Fibroblast of villous mesenchyme (primary cell): ENCODE measurements at places on chromosomes 2 and 18.

GRCh38 chr2:133835821-133836619 is 267.8 kb upstream of the NCKAP5 start:
- DNase-seq = no peak

DNA sequence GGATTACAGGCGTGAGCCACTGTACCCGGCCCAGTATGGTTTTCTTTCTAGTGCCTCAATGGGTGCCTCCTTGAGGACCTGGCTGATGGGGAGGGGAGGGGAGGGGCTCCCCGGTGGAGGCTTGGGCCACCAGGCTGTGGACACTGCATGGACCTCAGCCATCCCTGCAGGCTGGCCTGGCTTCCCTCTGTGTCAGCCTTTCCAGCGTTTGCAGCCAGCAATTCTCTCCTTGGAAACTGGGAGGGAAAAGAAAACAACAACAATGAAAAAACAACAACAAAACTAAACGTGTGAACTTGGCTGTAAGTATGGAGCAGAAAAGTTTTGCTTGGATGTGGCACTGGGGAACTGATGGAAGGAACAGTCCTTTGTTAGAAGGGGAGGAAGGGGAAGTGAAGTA is 159.3 kb downstream of the GLI2 start:
- no peak for DNase-seq

DNA sequence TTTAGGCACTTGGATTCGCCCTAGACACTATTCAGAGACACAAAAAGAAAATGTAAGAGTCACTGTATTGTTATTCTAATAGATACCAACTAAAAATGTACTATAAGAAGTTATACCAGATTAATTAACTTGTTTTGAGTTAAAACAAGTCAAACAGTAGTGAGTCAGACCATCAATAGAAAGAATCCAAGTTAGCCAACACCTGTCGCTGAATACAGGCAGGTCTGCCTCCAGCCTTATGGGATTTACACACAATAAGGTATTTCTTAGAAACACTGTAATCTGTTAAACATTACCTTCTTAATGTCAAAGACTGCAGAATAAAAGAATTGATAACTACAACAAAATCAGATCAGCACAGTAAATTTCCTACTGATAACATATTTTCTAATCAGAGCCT is 181.4 kb downstream of the DYM start:
- DNase-seq = no peak

DNA sequence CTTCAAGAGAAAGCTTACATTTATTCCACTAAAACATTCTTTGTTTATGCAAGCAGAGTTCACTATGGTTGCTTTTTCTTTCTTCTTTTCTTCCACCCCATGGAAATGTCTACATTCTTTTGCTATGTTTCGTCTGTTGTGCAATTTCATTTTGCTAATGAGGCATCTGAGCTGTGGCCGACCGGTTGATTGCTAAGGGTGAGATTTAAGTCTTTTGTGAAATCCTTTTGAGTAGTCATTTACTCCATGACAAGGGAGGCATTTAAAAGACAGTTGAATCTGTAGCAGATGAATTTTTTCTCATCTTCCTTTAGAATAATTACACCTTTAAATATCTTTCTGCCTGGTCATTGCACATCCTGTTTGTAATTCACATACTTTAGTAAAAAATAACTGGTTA is 324.1 kb upstream of the THUMPD2 start:
- peak; percentile 87 for DNase-seq

GRCh38 chr2:97951155-97951680 is 44.5 kb downstream of the TMEM131 start:
- DNase-seq = no peak

DNA sequence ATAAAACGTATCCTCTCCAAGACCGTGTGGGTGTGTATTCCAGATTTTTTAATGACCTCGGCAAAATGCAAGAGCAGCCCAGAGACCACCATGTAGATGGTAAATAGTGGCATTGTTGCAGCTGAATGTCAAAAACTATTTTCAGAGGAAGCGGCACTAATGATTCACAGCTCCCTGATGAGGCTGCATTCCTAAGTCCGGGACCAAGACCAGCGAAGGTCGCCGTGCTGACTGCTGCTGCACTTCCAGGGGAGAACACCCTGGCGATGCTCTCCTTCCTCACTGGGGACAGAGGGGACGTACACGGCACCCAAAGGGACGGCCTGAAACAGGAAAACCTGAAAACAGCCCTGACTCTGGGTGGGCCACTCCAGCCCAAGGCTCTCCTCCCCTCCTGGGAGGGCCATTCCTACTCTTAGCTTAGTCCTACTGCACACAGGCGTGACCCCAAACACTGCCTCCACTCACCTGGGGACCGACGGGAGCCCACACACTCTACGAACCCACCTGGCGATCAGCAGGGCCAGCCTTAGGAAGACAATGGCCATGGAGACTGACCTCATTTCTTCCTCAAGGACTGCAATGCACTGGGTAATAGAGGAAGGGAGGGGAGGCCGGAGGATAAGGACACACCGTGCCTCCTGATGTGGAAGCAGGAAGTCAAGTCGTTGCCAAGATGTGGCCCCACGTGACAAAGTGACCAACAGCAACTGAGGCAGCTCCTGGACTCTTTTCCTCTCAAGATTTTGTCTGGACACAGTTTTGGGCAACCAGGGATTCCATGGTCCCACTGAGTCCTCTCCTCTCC is 82.8 kb downstream of the ZNF516 start:
- DNase-seq = peak; percentile 48

- DNase-seq = peak; percentile 68
Measured at GRCh38 chr18:57803103-57803969, at the start of gene ATP8B1. ATP8B1 (minus strand) TSS chr18:57803315; CDS start chr18:57731807, 71,508 bp downstream.

DNA sequence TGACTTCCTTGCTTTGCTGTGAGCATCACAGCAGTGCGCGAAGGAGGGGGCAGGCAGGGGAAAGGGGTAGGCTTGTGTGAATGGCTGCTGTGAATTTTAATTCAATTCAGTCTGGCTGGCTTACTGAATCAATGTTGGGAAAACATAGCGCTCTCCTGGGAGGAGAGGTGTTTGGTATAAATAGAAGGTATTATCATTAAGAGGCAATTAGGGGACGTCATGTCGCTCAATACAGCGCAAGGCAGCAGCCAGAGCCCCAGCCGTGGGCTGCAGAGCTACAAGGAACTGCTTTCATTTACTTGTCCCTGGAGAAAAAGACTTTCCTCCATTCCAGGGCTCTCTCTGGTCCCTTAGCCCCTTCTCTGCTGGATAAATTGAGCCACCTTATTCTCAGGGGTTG is 181.4 kb upstream of the MSH6 start:
- DNase-seq = no peak

DNA sequence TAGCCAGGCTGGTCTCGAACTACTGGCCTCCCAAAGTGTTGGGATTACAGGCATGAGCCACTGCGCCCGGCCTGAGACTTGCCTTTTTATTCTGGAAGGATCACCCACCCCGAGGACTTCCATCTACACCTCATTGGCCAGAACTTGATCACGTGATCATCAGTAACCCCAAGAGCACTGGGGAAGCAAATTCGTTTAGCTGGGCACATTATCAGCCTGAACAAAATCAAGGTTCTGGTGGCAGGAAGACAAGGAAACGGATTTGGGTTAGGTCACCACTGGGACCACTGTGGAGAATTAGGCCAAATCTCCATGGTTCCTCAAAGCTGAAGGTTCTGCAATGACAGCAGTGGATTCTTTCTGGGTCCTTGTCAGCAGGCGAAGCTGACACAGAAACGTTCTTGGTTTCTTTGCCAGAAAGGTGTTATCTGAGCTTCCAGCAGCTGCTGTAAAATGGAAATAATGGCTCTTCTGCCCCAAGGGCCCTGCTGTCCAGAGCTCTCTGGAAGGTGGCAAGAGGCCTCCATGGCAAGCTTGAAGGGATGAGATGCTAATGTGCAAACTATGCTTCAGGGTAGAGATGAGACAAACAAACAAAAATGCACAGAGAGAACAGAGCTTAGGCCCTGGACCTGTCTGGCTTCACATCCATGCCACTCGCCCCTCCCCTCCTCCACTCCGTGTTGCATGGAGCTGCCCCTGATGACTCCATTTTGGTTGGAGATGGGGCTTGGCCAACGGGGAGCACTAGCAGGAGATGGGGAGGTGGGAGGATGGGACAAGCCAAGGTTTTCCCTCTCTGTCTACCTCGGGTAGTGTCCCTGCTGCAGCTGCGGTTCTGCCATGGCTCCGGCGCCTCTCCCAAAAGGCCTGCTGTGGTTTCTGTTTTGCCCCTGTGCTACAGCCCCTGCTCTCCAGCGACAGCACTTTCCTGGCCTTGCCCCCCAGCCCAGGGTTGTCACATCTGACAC is 28.4 kb downstream of the TMEM177 start:
- DNase-seq = no peak

DNA sequence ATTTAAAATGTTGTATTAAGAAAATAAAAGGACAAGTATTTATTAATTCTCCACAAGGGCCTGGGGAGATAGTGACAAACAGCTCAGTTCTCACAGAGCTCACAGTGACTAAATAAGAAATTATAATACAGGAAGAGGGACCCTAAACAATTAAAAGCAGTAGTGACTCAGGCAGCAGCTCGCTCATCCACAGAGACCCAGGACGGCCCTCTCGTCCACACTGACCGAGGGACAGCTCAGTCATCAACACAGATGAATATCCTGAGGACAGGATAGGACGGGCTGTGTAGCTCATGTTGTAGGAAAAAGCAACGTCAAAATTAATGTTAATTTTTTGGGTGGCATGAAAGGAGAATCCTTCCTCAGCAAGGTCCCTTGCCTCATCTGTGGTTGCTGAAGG is 44.1 kb downstream of the PARD6G start:
- DNase-seq = no peak

DNA sequence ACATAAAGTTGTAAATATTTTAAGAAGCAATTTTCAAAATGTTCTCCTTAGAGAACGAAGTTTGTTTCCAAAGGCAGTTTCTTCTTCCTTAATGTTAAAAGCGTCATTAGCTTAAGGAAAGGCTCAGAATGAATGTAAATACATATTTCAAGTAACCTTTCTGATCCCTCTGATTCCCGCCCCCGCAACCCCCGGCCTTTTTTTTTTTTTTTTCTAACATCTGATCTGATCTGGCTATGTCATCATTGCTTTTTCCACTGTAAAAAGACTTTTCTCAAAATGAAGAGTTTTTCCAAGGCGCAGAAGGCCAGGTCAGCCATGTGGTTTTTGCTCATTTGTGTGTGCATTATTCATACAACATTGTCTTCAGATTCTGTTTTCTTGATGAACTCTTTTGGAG is 57.1 kb upstream of the MEIS1 start:
- DNase-seq = no peak

DNA sequence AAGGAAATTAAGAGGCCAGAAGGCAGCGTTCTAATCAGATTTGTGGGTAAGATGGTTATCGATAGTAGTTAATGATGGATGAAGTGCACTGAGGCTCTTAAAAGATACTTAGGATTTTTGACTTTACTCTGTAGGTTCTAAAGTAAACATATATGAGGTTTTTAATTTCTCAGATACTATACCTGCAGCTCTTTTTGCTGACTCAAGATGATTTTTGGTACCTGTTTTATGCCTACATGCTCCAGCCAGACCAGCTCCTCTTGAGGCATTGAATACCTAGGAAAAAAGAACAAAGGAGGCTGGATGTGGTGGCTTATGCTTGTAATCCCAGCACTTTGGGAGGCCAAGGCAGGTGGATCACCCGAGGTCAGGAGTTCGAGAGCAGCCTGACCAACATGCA is 241.7 kb upstream of the FOSL2 start:
- no peak for DNase-seq

DNA sequence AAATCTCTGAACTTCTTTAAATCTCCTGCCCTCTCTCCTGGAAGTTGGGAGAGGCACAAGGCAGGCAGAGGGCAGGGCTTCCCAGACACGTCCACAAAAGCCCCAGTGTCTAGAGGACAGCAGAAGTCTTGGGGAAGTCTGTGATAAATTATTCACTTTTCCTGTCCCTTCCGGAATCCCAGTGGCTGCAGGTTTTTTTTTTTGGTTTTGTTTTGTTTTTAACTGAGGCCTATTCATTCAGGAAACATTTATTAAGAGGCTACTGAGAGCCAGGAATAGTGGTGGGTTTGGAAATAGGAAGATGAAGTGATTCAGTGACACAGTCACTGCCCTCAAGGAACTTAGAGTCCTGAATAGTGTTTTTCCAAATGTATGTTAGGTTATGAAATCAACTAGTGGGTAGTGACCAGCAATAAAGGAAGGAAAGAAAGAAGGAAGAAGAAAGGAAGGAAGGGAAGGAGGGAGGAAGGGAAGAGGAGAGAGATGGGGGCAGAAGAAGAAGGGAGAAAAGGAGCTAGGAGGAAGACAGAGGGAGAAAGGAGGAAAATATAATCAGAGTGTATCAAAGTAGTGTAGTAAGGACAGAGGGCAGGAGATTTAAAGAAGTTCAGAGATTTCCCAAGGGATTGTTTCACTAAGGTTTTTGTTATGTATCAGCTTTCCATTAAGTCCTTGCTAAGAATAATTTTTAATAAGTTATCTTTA is 98.9 kb upstream of the ZFP36L2 start:
- DNase-seq = no peak

DNA sequence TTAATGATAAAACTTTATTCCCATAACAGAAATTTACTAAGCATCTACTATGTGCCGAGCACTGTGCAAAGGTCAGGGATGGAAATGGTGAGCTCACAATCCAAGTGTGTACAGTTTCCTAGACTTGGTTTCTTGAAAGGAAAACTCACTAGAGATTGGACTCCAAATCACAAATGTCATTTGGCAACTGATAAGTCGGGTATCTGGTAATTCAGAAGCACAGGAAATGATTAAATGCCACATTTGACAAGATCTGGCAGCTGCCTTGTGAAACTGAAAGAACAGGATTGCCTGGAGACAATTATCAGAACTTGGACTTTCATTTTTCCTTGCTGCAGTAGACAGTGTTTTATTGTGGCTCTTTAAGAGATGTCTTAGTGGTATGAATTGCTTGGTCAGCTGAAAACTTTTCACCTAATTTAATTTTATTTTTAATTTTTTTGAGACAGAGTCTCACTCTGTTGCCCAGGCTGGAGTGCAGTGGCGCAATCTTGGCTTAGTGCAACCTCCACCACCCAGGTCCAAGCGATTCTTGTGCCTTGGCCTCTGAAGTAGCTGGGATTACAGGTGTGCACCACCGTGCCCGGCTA is 19.2 kb downstream of the ITGA6 start:
- DNase-seq = no peak

DNA sequence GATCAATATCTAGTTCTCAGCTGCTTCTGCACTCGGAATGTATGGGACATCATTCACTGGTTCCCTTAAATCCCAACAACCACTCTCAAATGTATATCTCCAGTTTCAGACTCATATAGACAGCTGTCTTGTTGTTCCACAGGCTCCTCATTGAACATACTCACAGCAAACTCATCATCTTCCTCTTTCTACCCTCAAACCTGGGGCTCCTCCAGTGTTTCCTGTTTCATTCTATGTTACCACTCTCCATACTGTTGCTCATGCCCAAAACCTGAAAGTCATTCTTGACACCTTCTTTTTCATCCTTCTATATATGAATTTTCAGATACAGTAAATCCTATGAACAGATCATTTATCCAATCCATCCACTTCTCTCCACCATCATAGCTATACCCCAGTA is 18.7 kb upstream of the REL start:
- DNase-seq = no peak

GRCh38 chr2:7773362-7774360 is 856.4 kb downstream of the RNF144A start:
- no peak for DNase-seq

GRCh38 chr2:175874291-175874690 is 127.8 kb downstream of the LNPK start:
- no peak for DNase-seq
